ENCODE measurements at places on chromosomes 11 and 22. TPM values are rescaled to one million over a fixed set of nuclear protein-coding genes. Genes with fewer than 3 reads are reported as not detected.

DNA sequence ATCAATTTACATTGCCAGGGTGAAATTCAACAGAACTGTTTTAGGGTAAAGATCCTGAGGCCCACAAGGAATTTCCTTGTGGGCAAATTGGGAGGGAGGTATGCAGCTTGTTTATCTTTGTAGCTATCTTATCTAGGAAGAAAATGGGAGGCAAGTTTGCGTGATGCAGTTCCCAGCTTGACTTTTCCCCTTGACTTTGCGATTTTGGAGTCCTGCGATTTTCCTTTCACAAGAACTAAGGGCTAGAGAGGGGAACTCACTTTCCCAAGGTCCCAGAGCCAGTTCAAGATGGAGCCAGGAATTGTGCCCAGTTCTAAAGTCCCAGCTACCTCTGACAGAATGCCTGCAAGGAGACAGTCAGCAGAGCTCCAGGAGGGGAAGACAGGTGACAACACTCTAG, 30.7 kb downstream of the RIBC2 start:
- no peaks in the 10 kb centered on the region for H3K36me3 ChIP-seq
- peaks cover 7% of the 10 kb centered on the region for H3K4me1 ChIP-seq
- no peaks in the 10 kb centered on the region for H3K27me3 ChIP-seq
- no peak for DNase-seq

GRCh38 chr11:12469451-12469850, 92.1 kb downstream of the PARVA start:
- no peak for DNase-seq
- no peaks in the 10 kb centered on the region for H3K27me3 ChIP-seq
- H3K4me1 ChIP-seq: peaks cover 23% of the 10 kb centered on the region
- H3K36me3 ChIP-seq: no peaks in the 10 kb centered on the region

GRCh38 chr11:35165423-35166368, 26.7 kb downstream of the CD44 start:
- no peak overlapping the region for H3K27ac ChIP-seq
- peak; percentile 45 for DNase-seq
- H3K27me3 ChIP-seq: no peaks in the 10 kb centered on the region
- H3K36me3 ChIP-seq: no peaks in the 10 kb centered on the region

- H3K27ac ChIP-seq: no peak overlapping the region
- peaks cover 3% of the 10 kb centered on the region for H3K36me3 ChIP-seq
- H3K4me1 ChIP-seq: no peaks in the 10 kb centered on the region
- no peak for DNase-seq
Measured at GRCh38 chr11:28767574-28767973, 659.4 kb downstream of the METTL15 start.

- no peak for DNase-seq
- no peak overlapping the region for H3K27ac ChIP-seq
Measured at GRCh38 chr11:118318124-118318523, 13.6 kb downstream of the CD3E start.

DNA sequence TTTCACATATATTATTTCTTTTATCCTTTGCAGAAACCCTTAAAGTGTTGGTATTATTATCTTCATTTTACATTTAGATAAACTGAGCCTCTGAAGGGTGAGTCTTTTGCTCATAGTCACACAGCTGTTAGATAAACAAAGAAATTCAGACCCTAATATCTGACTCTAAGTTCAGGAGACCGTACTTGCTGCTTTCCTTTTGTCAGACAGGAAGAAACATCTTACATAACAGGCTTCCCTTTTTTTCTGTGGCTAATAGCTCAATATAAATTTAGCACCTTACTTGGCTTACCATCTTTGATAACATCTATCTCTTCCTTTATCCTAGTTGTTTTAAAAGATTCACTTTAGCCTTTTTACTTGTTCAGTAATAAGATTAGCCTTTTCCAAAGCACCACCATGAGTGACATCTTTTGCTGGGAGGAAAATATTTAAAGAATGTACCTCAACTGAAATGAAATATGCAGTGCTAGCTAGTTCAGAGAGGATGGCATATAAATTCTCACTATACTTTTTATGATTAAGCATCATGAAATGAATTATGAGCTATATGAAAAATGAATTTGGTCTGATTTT, 128.6 kb downstream of the WNT11 start:
- H3K4me1 ChIP-seq: no peaks in the 10 kb centered on the region
- H3K4me3 ChIP-seq: no peak overlapping the region
- H3K27me3 ChIP-seq: no peaks in the 10 kb centered on the region
- no peak for DNase-seq
- H3K36me3 ChIP-seq: no peaks in the 10 kb centered on the region

DNA sequence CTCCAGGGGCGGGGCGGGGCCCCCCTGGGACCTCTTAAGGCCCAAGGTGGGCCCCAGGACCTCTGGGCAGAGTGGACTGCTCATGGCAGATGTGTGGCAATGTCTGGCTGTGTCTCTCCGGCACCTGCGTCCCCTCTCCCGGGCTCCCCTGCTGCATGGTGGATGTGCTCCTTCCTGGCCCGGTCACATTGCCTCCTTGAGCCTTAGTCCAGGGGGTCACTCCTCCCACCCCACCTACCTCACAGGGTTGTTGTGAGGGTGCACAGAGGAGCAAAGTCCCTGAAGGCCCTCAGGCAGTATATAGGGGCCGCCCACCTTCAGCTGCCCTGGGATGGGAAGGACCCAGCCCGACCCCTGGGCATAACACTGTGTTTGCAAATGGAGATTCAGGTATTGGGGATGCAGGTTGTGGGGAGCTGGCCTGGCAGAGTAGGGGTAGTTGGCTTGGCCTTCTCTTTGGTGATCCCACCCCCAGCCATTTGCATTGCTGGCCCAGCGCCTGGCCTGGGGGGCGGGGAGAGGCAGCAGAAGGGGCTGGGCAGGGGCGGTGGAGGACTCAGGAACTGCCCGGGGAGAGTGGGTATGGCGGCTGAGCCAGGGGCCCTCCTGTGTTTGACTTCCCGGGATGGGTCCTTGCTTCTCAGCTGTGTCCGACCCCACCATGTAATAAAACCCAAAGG, 11.3 kb downstream of the KCTD17 start:
- no peaks in the 10 kb centered on the region for H3K4me1 ChIP-seq
- no peak for DNase-seq
- H3K27ac ChIP-seq: no peak overlapping the region
- no peak overlapping the region for H3K4me3 ChIP-seq
- peaks cover 14% of the 10 kb centered on the region for H3K27me3 ChIP-seq

- peaks cover 28% of the 10 kb centered on the region for H3K27me3 ChIP-seq
- DNase-seq: no peak
- H3K27ac ChIP-seq: no peak overlapping the region
- H3K4me3 ChIP-seq: no peak overlapping the region
- H3K36me3 ChIP-seq: no peaks in the 10 kb centered on the region
Measured at GRCh38 chr22:42716221-42716620, 4.4 kb downstream of the A4GALT start.

- H3K4me1 ChIP-seq: peaks cover 4% of the 10 kb centered on the region
- no peak overlapping the region for H3K4me3 ChIP-seq
- H3K36me3 ChIP-seq: no peaks in the 10 kb centered on the region
Measured at GRCh38 chr11:454043-454442, 4.0 kb downstream of the PTDSS2 start.

DNA sequence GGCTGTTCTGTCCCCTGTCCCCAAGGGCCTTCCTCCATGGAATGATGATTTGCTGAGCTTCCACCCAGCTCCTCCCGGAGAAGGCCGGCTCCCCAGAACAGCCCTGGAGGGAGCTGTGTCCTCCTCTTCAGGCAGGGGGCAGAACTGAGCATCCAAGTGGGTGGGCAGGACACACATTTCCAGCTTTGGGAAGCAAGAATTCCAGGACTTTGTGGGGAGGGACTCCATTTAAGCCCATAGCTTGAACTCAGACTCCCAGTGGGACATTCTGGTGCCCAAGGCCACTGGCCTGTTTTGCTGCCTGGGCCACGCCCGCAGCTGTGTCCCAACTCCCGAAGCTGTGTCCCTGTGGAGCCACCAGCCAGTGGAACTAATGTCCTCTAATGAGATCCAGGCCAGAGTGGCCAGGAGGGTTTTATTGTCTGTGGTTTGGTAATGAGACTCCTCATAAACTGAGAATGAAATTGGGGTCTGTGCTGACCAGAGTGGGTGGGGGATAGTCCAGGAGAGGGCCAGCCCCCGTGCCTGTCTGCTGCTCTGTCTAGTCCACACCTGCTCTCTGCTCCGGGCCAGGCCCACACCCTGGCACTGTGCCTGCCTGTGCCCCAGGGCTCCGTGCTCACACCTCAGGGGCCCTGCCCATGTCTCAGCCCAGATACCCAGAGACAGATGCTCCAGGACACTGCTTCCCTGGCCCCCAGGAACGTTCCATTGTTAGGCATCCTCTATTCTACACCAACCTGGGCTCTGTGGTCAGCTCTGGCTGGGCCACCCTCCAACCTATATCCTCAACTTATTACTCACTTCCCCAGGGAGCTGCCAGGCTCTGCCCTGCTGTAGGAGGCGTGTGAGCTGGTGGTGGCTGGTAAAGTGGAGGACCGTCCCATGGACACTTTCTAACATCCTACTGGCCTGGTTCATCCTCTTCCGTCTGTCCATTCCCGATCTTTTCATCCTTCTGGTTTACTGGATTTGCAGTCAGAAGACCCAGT, 7.6 kb downstream of the NECTIN1 start:
- no peaks in the 10 kb centered on the region for H3K27me3 ChIP-seq
- peaks cover 86% of the 10 kb centered on the region for H3K4me1 ChIP-seq
- no peak overlapping the region for H3K4me3 ChIP-seq

GRCh38 chr22:43731988-43732387, 80.1 kb downstream of the EFCAB6 start:
- no peak for DNase-seq
- H3K36me3 ChIP-seq: no peaks in the 10 kb centered on the region
- H3K27me3 ChIP-seq: no peaks in the 10 kb centered on the region
- no peak overlapping the region for H3K27ac ChIP-seq

DNA sequence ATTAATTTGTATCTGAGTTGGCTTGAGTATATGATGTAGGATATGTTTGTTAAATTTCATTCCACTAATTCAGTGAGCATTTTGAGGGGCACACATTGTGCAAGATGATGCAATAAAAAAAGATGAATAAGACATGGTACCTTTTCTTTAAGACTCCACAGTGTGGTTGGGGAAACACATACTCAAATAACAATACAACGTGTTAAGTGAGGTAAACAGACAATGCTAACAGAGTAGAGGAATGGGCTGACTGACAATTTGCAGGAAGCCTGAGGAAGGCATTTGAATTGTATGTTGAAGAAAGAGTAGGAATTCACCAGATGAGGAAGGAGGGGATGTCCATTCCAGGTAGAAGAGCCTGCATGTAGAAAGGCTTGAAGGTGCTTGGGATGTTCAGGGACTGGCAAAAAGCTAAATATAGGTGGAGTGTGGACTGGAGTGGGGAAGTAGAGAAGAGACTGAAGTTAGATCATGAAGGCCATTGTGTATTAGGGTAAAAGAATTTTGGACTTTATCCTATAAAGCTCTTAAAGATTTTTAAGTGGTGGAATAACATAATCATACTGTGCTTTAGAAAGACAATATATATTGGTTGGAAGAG, 6.8 kb downstream of the RNF169 start:
- no peak overlapping the region for H3K27ac ChIP-seq
- no peak overlapping the region for H3K4me3 ChIP-seq
- no peak for DNase-seq
- H3K36me3 ChIP-seq: no peaks in the 10 kb centered on the region
- H3K27me3 ChIP-seq: no peaks in the 10 kb centered on the region

DNA sequence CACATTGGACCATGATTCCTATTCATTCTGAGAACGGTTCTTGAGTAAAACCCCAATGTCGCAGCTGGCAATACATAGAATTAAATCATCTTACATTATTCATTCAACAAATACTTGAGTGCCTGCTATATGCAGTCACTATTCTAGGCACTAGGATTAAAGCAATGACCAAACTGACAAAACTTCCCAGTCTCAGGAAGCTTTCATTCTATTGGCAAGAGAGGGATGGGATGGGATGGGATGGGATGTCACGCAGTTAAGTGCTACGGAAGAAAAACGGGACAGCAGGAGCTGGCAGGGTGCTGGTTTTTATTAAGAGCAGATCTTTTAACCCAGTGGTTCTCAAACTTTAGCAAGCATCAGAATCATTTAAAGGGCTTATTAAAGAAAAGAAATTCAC, 2.9 kb downstream of the PAK1 start:
- no peaks in the 10 kb centered on the region for H3K36me3 ChIP-seq
- H3K27me3 ChIP-seq: no peaks in the 10 kb centered on the region
- H3K27ac ChIP-seq: no peak overlapping the region
- H3K4me1 ChIP-seq: peaks cover 44% of the 10 kb centered on the region
- no peak for DNase-seq

GRCh38 chr11:32385998-32386397, 49.3 kb downstream of the WT1 start:
- DNase-seq: peak; percentile 65
- no peaks in the 10 kb centered on the region for H3K27me3 ChIP-seq
- H3K4me3 ChIP-seq: no peak overlapping the region

Gene PATE4
- total RNA-seq: not detected

GRCh38 chr11:61307354-61307753, 12.2 kb upstream of the VWCE start:
- no peak overlapping the region for H3K4me3 ChIP-seq
- H3K27ac ChIP-seq: no peak overlapping the region
- H3K4me1 ChIP-seq: no peaks in the 10 kb centered on the region

- peaks cover 37% of the 10 kb centered on the region for H3K4me1 ChIP-seq
- no peaks in the 10 kb centered on the region for H3K27me3 ChIP-seq
- H3K4me3 ChIP-seq: no peak overlapping the region
- H3K27ac ChIP-seq: no peak overlapping the region
Measured at GRCh38 chr11:69839516-69839915, 20.3 kb upstream of the FGF3 start.

Gene YPEL4
- not detected for total RNA-seq

- H3K4me1 ChIP-seq: peaks cover 66% of the 10 kb centered on the region
- H3K27ac ChIP-seq: no peak overlapping the region
- DNase-seq: peak; percentile 28
- H3K36me3 ChIP-seq: no peaks in the 10 kb centered on the region
- no peak overlapping the region for H3K4me3 ChIP-seq
Measured at GRCh38 chr11:120061036-120061760, 76.7 kb downstream of the TRIM29 start.

Gene OR51B4
- total RNA-seq: not detected

GRCh38 chr11:8593935-8594909, at the start of gene STK33:
Gene STK33, minus strand, starts transcription at chr11:8594228. Its CDS starts 119,323 bp downstream, at chr11:8474905.
- H3K27me3 ChIP-seq: no peaks in the 10 kb centered on the region
- H3K4me1 ChIP-seq: no peaks in the 10 kb centered on the region
- H3K36me3 ChIP-seq: no peaks in the 10 kb centered on the region

DNA sequence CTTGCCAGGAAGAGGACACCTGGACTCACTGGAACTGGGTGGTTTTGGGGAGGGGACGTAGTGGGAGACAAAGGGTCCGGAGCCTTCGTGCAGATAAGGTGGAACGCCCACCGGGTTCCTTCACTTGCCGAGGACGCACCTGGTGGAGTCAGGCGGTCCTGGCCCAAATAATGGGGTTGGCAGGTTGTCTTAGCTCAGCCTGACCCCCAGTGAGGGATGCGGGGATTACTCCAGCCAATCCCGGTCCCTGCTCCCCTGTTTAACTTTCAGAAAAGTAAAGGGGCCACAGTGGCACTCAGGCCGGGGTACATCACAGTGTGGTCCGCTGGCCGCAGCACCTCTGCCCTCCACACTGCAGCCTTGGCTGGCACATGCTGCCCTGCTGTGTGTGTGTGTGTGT, 18.0 kb downstream of the A4GALT start:
- no peaks in the 10 kb centered on the region for H3K27me3 ChIP-seq
- no peak overlapping the region for H3K4me3 ChIP-seq
- H3K4me1 ChIP-seq: no peaks in the 10 kb centered on the region
- no peaks in the 10 kb centered on the region for H3K36me3 ChIP-seq
- DNase-seq: no peak

Gene LBHD1
- 3.4 TPM for total RNA-seq

Gene CRYBB1
- total RNA-seq: 0.53 TPM

Gene OR51E2
- not detected for total RNA-seq

- peaks cover 30% of the 10 kb centered on the region for H3K27me3 ChIP-seq
- peaks cover 5% of the 10 kb centered on the region for H3K4me1 ChIP-seq
- H3K4me3 ChIP-seq: peak overlapping the region; percentile 49
- no peaks in the 10 kb centered on the region for H3K36me3 ChIP-seq
Measured at GRCh38 chr22:44023404-44024287, 456 bp upstream of the PARVB start.
